ENCODE measurements at places on chromosomes 3 and 15.

GRCh38 chr3:29171043-29171990 lies 109.6 kb upstream of the RBMS3 start:
- DNase-seq = no peak

GRCh38 chr15:69653306-69653705 lies 200.7 kb downstream of the RPLP1 start:
- DNase-seq = no peak

GRCh38 chr3:31166249-31166885 lies 271.9 kb upstream of the GADL1 start:
- DNase-seq = no peak

DNA sequence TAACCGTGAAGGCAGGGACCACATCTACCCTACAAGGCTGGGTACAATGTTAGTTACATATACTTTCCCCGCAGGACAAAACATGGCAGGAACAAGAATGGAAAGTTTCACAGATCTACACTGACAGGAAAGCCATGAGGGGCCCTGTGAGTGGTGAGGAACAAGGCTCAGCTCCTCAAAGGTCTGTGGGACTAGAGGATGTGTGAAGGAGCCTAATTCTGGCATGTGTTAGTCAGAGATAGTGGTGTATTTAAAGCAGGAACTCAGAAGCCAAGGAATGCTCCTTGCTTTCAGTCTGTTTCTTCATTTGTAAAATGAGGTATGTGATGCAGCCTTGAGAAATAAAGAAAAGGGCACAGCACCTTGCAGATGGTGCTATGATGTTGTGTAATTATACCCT lies 25.1 kb downstream of the ETV5 start:
- no peak for DNase-seq

DNA sequence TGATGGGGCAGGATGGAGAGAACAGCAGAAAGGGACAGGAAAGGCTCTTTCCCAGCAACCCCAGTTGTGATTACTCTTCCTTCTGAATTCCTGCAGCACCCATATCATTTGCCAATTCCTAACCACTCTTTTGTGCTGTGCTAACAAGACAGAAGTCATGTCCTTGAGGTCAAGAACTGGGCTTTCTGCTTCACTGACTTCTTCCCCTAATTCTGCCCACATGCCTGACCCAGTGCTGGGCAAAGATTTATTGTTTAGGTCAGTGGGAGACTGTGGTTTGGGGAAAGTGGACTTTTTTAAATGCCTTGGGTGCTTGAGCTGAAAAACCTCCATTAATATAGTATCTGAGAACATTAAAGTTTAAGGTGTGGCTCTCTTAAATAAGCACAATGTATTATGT lies 4.2 kb upstream of the EFCAB12 start:
- no peak for DNase-seq

DNA sequence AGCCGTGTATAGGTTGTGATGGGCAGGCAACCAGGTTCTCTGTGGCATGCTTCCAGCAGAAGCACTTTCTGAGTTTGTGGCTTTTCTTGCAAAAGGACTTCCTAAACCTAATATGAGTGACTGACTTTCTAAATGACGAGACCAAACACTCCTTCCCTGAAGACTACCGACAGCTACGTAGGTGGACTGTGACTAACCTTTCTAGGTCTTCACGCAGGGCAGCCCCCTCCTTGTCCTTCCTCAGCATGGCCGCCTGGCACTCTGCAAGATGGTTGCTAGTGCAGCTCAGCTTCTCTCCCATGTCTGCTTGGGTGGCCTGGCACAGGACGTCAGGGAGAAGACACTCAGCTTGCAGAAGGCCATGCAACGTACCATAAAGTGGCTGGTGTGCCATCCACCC lies 20.9 kb downstream of the CXCR6 start:
- no peak for DNase-seq
